ENCODE measurements at places on chromosomes 12 and 14.
A peak's percentile ranks its signal among the peaks of the same experiment; 100 is the strongest.

GRCh38 chr12:45168976-45169375, 46.9 kb upstream of the ANO6 start:
- no peak for DNase-seq

GRCh38 chr12:120764816-120765215, 39.2 kb downstream of the ACADS start:
- DNase-seq, result no peak

DNA sequence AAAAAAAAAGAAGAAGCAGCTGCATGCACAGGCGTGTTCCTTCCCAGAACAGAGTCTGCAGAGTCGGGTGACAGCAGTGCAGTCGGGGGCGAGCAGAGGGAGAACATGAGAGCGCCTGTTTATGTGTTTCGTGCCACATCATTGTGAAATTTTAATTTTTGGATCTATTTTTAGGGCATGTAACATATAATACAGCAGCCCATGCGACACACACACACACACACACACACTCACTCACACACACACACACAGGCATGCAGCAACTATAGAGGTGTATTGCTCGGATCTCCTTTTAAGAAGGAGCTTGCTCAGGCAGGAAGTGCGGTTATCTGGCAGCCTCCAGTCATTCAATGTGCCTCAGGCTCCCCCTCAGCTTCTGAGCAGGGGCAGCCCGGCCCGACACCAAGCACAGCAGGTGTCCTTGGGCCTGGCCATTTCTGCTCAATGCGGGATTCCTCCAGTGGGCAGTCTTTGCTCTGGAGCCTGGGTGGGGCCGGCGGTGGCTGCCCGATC, 71.8 kb downstream of the ZNF664 start:
- no peak for DNase-seq

DNA sequence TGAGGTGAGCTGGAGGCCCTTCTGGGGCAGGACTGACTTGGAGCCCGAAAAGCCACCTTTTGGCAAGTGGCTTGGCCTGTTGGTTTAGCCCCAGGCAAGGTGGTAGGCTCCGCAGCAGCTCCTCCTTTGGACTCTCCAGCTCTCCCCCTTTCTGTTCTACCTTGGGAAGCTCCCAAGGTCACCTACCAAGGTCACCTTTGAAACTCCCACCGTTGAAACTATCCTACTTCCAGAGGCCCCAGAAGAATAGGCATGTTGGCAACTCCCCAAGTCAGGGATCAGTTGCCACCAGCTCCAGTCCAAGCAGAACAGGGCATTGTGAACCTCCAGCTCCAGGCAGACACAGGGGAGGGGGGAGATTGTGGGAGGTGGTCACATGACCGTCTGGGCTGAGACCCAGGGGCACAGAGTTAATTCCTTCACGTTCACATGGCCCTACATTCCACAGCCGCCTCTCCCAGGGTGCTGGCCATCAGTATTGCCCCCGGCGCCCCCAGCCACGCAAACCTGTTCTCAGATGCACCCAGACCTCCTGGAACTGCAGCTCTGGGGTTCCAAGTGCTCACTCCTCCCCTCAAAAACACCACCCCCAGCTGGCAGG, 14.4 kb downstream of the IRF2BPL start:
- no peak for DNase-seq

DNA sequence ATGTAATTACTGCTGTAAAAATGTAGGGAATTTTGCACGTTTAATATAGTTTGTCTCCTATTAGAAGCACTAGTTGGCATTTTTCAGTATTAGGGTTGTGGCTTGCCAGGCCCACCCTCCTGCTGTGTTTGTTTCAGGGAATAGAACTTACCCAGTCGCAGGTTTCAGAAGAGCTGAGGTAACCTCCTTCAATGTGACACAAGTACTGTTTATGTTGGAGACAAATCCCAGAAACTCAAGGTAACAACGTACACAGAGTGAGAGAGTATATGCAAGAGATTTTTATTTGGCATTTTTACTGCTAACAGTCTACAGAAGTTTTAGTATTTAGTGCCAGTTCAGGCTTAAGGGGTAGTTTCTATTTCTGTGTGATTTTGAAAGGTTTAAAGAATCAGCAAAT, 284.3 kb downstream of the RAD51B start:
- no peak for DNase-seq

GRCh38 chr12:63064080-63064479, 86.9 kb downstream of the AVPR1A start:
- DNase-seq, result no peak

- peak; percentile 31 for DNase-seq
Measured at GRCh38 chr14:88554457-88555286, at the start of gene PTPN21. PTPN21 (minus strand) TSS chr14:88555007; CDS start chr14:88550417, 4,590 bp downstream.

GRCh38 chr12:97184127-97184773, 277.2 kb downstream of the NEDD1 start:
- DNase-seq, result no peak

DNA sequence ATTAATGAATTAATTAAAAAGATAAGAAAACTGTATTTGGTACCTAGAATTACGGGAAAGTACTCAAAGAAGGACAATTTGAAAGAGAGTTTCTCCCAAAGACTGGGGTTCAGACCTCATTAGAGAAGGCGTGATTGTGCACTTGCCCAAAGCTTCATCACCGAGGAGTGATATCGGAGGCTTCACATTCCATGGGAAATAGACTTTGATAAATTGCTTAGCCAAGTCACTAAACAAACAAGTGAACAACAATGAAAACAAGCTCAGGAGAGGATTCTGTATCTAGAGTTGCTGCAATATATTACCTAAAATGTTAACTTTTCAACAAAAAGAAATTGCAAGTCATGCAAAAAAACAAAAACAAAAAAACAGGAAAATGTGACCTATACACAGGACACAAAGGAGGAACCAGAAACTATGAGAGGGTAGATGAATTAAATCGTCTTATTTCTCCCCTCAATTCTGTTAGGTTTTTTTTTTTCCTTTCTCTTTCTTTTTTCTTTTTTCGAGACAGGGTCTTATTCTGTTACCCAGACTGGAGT, 3.4 kb downstream of the SPATA7 start:
- no peak for DNase-seq

GRCh38 chr14:61927520-61927919, 165.3 kb downstream of the SNAPC1 start:
- DNase-seq, result no peak

DNA sequence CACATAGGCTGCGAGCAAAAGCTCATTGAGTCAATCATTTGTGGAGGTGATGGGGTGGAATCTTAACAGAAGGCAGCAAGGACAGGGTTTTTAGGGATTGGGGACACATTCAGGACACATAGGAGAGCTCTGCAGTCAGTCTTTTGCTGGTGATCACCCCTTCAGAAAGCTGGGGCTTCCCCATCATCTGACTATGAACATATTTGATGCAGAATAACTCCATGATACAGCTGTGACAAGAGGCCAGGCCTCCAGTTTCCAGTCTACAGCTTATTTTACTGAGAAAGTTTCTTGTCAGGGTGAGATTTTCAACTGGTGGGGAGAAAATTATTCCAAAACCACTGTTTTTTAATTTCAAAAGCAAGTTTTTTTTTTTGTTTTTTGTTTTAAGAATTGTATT, 134.2 kb downstream of the TMEM30B start:
- DNase-seq, result no peak

DNA sequence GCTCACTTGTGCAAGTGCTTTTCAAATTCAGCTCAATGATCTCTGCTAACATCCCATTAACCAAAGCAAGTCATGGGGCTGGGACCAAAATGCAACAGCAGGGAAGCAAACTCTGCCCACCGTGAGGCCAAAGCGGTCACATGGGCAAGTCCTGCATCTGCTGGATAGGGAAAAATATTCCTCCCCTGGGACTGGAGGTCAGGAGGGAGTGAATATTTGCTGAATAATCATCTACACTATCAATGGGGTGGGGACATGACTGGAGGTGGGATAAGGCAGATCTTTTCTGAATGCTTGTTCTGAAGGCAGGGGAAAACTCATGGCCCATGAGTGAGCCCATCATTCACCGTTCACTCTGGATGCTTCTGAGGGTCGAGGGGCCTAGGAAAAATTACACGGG, 45.1 kb upstream of the VRK1 start:
- DNase-seq, result no peak

- no peak for DNase-seq
Measured at GRCh38 chr12:123231931-123232330, 1.0 kb downstream of the MPHOSPH9 start.

- no peak for DNase-seq
Measured at GRCh38 chr12:53601296-53601847, 24.8 kb downstream of the ATF7 start.

DNA sequence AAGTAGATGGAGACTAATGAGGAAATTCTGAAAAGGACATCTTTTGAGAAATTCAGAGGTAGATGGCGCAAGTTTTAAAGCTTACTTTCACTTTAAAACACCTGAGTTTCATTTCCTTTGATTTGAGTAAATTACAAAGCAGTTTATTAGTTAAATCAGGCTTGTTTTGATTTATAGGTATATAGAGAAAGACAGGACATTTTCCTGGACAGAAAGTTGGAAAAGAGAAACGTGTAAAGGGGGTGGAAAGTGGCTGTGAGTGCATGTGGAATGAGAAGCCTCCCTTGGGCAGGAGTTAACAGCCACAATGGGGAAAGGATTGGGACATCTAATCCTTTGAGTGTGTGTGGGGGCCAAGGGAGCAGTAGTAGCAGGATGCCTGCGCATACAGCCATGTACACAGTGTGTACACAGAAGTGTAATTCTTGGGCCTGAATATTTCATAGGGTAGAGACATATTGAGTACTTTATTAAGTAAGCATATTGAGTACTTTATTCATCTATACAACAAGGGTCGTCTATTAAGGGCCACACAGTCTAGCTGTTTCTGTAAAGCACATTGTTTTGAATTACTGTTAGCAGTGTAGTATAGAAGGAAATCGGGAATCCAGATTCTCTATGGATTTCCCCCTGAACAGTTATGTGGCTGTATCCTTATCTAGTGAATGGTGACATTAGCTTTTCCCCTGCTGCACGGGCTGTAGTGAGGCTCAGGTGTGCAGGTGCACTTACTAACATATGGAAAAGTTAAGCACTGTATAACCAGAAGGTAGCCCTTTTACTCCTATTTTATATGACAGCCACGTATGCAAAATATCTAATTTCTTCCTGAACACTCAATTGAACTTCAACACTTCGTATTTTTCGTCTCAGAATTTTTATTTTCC, 19.1 kb downstream of the MARK3 start:
- DNase-seq, result no peak

DNA sequence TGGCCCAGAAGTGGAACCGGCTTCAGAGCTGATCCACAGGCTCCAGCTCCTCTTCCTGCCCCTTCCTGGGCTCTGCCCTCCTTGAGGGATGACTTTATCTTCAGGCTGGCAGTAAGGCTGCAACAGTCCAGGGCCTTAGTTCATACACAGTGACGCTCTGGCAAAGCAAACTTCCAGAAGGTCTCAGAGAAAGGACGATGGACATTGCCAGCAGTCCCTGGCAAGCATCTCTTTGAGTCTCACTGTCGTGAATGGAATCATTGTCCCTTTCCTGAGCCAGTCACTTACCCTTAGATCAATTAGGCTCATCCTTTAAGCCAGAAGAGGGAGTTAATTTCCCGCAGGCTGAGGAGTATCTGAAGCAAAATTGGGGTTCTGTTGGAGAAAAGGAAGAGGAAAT, 8.6 kb downstream of the AK7 start:
- DNase-seq, result no peak

DNA sequence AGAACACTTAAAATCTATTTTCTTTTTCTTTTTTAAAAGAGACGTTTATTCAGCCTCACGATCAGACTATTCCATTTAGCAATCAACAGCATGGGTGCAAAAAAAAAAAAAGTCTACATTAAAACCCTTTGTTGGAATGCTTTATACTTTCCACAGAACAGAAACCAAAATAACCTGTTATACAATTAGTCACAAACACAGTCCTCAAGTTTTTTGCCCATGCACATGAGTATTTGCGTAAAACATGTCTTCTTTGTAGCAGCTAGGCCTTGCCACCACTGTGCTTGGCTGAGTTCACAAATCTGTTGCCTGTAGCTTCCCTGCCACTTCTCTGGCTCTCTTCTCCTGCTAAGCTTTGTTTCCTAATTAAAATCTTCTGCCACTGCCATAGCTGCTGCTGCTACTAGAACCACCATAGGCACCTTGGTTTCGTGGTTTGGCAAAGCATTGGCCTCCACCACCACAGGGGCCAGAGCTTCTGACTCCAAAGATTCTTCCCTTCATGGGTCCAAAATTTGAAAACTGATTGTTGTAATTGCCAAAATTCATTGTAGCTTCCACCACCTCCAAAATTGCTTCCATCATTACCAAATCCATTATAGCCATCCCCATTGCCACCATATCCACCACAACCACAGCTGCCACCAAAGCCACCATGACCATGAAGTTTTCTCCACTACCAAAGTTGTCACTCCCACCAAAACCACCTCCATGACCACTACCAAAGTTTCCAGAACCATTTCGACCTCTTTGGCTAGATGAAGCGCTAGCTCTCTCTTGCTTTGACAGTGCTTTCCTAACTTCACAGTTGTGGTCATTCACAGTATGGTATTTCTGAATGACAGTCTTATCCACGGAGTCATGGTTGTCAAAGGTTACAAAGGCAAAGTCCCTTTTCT, 38.1 kb downstream of the KLRG1 start:
- DNase-seq, result no peak

DNA sequence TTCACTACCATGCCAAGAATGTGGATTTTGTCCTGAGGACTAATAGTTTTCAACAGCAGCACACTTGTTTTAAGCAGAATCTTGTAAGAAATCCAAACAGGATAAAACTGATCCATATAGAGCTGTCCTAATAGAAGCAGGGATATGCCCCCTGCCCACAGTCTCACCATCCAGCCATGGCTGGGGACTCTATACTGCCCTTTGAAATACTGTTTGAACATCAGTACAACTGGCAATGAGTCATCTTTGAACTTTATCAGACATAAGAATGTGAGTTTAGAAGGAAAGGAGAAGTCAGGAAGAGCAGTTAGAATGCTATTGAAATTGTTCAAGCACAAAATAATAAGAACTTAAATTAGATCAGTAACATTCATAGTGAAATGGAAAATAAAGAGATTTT, 3.8 kb upstream of the C12orf42 start:
- no peak for DNase-seq

DNA sequence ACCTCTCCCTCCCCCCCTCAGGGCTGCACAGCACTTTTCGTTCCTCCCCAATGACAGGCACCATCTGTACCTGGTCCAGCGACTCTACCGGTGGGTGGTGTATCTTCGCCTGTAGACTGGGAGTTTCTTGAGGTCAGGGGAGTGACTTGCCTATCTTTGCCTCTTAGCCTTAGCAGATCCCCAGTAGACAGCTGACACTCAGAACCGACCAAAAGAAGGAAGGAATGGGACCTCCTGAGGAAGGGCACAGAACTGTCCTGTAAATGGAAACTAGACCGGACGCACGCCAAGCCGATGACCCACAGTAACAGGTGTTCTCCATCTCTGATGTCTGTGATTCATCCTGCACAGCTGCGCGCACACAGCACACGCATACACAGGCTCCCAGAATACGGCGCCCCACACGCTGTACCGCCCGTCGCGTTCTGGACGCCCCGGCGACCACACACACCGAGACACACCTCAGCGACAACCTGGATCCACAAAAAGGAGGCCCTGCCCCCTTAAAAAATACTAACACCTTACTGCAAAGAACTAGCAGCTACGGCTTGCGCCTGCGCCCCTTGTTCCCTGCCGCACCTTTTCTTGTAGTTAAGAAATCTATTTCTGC, 673 bp upstream of the TTC9 start:
- DNase-seq, result peak; percentile 66

- DNase-seq, result no peak
Measured at GRCh38 chr14:86787717-86788116, 1205.3 kb downstream of the GALC start.

- DNase-seq, result no peak
Measured at GRCh38 chr14:34359420-34360117, 102.5 kb downstream of the SPTSSA start.

GRCh38 chr12:111287125-111287900, 81.6 kb downstream of the PHETA1 start:
- no peak for DNase-seq

GRCh38 chr12:98232753-98233390, 282.5 kb upstream of the TMPO start:
- DNase-seq, result no peak

All from activated T-cell treated with anti-CD3 and anti-CD28 coated beads, Interleukin-2, amount 50 U/mL, for 1 hour (primary cell).